AML-193 (cell line): ENCODE measurements at places on chromosomes 5 and 9.

- DNase-seq, result no peak
Measured at GRCh38 chr9:36276781-36277181, 18.5 kb upstream of the GNE start.

- peak; percentile 80 for DNase-seq
Measured at GRCh38 chr9:131590907-131591844, 45.9 kb downstream of the PRRT1B start.

GRCh38 chr5:141412854-141413539, at the start of gene PCDHGA10:
PCDHGA10 (plus strand) TSS chr5:141412987; CDS start chr5:141413176, 189 bp downstream.
- DNase-seq, result peak; percentile 37

DNA sequence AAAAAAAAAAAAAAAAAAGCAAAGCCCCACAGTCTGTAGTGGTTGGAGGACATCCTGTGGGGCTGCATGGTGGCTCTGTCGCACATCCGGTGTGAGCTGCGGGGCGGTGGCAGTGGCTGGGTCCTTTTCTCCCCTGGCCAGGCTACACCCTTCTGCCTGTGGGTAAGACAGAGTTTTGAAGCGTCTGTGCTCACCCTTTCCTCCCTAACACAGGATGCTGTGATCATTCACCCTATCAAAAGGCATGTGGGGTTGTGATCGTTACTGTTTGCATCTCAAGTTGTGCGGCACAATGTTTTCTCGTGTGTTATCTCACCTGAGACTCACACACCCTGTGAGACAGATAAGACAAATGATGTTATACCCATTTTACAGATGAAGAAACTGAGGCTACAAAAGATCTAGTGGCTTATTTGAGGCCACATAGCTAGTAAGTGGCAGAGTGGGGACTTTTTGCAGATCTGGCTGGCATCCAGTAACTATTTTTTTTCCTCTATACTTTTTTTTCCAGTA, 17.5 kb downstream of the IRF1 start:
- DNase-seq, result no peak

DNA sequence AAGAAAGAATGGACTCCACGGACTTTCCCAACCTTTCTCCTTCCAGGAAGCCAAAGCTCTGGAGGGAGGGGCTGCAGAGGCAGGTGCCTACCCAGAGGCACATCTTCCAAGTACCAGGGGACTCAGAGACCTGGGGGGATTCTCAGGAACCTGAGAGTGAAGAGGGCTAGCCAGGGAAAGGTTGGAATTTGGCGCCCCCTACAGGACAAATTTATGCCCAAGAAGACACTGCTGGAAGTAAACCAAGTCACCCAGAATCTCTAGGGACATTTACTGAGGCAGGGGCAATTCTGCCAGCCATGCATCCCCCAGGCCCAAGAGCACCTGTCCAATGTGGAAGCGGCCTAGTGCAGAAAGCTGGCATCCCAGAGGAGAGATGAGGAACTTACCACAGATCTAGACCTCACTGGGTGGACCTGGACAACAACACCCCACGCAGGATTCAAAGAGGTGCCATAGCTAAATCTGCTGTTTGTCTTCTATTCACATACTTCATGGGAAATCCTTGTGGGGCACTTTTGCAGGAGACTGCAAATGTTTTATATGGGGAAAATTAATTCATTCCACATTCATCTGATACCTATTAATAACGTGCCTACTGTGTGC, 25.9 kb upstream of the IDNK start:
- DNase-seq, result peak; percentile 16

DNA sequence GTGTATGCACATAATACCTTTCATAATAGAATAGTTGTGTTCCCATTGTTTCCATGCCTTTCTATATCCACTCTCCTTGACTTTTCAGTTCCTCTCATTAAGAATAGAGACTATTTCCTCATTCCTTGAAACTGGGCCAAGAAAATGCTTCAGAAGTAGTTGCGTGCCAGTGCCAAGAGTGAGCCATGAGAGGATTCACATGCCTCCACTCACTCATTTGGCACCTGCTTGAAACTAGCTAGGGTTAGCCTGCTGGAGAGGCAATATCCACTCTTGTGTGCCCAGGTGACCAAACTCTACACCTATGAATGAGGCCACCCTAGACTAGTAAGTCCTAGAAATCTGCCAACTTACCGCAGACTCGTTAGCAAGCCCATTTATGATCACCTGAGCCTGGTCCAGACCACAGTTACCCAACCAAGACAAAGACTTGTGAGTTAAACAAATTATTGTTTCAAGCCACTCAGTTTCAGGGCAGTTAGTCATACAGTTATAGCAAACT, 276.3 kb downstream of the EPB41L4A start:
- peak; percentile 12 for DNase-seq

DNA sequence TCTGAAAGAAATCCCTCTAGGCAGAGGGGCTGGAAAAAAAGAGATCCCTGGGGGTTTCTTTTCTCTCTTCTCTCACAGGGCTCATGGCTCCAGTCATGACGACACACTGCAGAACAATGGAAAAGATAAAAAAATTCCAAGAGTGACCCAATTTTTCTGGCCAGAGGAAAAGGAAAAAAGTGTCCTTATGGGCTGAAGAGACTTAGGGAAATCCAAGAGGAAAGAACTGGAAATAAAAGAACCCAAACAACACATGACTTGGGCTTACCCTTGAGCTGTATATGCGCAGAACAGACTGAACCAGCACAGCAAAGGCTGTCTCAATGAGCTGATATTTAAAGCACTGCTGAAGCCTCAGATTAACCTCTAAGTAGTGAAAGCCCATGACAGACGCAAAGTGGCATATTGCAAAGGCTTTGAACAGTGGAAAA, 102.4 kb downstream of the SMIM23 start:
- no peak for DNase-seq

DNA sequence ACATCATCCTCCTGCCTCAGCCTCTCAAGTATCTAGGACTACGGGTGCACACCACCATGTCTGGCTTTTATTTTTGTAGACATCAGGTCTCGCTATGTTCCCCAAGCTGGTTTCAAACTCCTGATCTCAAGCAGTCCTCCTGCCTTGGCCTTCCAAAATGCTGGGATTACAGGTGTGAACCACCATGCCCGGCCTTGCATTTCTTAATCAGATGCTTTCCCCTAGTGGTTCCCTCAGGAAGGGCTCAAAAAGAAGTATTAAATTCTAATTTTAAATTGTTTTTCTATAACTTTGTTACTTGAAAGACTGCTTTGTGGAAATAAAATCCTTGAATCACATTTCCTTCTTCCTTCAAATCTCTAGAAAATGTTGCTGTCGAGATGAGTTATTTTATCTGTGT, 79.5 kb upstream of the ROR2 start:
- DNase-seq, result no peak

- DNase-seq, result no peak
Measured at GRCh38 chr5:179272326-179273072, 72.8 kb downstream of the ADAMTS2 start.

- DNase-seq, result peak; percentile 33
Measured at GRCh38 chr9:93133681-93134014, 403 bp downstream of the NINJ1 start.

DNA sequence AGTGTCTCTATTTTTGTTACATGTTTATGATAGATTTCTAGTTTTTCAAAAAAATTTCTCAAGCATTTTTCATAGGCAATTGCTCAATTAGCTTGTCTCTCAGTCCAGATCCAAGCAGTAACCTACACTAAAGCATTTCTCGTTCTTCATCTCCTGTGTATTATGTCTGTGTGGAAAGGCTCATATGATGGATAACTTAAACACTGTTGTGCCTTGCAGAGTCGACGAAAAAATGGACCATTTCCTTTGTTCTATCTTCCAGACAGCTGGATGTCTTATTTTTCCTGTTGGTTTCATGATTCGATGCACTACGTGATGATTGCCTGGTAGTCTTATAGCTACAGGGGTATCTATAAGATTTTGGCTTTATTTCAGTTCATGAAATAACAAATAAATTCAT, 347.8 kb downstream of the TRPM3 start:
- DNase-seq, result no peak

- DNase-seq, result no peak
Measured at GRCh38 chr5:148791334-148791667, 35.1 kb upstream of the ADRB2 start.

GRCh38 chr5:2901096-2901495, 149.6 kb upstream of the IRX2 start:
- no peak for DNase-seq

DNA sequence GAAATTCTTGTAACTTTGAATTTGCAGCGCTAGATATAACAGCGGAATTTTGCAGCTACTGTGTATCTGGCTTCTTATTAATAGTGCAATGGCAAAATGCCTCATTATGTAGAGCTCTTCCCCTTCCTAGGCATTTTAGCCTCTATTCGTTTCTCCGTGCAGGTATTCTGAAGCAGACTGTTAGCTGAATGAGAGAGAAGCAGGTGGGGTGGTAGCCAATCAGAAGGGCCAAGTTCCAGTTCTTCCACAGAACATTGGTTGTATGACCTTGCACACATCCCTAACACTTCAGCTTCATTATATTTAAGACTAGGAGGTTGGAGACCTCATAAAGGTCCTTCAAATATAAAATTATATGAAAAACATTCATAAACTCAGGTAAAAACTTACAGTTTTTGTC, 1.2 kb upstream of the VPS13A start:
- DNase-seq, result no peak

GRCh38 chr5:145678255-145678654, 156.9 kb downstream of the PRELID2 start:
- DNase-seq, result no peak

DNA sequence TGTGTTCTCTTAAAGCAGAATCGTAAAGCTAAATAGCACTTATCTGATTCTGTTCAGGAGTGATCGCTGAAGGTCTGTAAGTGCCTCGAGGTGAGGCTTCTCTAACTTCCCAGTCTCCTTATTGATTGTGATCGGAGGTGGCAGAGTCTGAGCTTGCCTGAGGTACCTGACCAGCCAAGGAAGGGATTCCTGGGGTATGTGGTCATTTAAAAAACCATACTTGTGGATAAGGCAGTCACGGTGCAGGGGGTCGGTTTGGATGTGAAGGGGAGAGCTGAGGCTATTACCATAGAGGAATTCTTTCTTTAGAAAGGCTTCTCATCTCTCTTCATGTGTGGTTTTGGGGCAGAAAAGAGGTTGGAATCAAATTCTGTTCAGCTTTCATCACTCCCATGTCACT, 193.7 kb downstream of the TLE4 start:
- no peak for DNase-seq

GRCh38 chr5:36792560-36793180, 83.9 kb upstream of the NIPBL start:
- no peak for DNase-seq

GRCh38 chr5:99911971-99912370, 623.2 kb upstream of the FAM174A start:
- no peak for DNase-seq

- DNase-seq, result no peak
Measured at GRCh38 chr5:87242242-87242641, 25.4 kb upstream of the RASA1 start.

DNA sequence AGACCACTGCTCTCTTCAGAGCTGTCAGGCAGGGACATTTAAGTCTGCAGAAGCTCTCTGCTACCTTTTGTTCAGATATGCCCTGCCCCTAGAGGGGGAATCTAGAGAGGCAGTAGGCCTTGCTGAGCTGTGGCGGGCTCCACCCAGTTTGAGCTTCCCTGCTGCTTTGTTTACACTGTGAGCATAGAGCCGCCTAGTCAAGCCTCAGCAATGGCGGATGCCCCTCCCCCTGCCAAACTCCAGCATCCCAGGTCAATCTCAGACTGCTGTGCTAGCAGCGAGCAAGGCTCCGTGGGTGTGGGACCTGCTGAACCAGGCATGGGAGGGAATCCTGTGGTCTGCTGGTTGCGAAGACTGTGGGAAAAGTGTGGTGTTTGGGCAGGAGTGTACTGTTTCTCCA, 59.9 kb downstream of the CAVIN4 start:
- DNase-seq, result no peak

GRCh38 chr9:89464300-89464901, 33.5 kb downstream of the SEMA4D start:
- peak; percentile 55 for DNase-seq
